ENCODE measurements at places on chromosomes 1 and 21. TPM values are rescaled to one million over a fixed set of nuclear protein-coding genes. Genes with fewer than 3 reads are reported as not detected.

DYNLT4 gene
- not detected for polyA plus RNA-seq

SH2D5 gene
- polyA plus RNA-seq: not detected

C1orf94 gene
- polyA plus RNA-seq: not detected

RNASEL gene
- 2.8 TPM for polyA plus RNA-seq

LCE1E gene
- not detected for polyA plus RNA-seq

WDR26 gene
- 6.5 TPM for polyA plus RNA-seq

NBPF10 gene
- polyA plus RNA-seq: 0.11 TPM

GCSAML gene
- not detected for polyA plus RNA-seq

RSPO1 gene
- not detected for polyA plus RNA-seq

HRNR gene
- not detected for polyA plus RNA-seq

ST6GALNAC3 gene
- not detected for polyA plus RNA-seq

PDC gene
- not detected for polyA plus RNA-seq

CD1E gene
- not detected for polyA plus RNA-seq

CA14 gene
- polyA plus RNA-seq: not detected

All from immature natural killer cell (primary cell).